ENCODE measurements at places on chromosomes 1 and 21.
A peak's percentile ranks its signal among the peaks of the same experiment; 100 is the strongest.

DNA sequence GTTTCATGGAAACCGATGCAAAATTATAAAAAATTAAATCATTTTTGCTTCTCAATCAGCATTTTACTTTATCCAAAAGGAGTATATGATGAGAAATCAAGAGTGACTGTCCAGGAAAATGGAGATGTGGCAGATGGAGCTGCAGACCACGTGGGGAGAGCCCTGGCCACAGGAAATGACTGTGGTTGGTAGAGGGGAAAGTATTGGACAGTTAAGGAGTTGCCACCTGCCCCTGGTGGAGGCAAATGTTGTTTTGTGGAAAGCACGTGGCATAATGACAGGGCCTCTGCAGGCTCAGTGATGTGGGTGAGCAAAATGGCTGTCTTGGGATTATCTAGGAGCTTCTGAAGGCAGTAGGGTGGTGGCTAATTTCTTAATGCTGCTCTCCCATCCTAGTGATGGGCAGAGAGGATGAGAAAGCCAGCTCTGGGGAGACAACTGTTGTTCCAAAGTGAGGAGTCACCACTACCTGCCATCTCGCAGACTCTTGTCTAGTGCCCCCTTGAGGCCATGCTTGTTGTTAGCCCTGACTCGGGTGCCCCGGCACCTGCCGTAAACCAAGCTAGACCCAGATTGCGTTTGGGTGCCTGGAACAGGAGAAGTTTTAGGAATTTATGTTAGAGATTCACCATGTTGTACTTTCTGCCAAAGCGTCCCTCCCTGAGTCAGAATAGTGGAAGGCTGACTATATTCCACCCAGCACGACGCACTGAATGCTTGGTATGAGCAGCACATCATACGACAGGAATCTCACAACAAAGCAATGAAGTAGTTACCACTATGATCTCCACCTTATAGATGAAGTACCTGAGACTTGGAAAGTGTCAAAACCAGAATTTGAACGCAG, 144.0 kb downstream of the ROR1 start:
- no peak for DNase-seq

DNA sequence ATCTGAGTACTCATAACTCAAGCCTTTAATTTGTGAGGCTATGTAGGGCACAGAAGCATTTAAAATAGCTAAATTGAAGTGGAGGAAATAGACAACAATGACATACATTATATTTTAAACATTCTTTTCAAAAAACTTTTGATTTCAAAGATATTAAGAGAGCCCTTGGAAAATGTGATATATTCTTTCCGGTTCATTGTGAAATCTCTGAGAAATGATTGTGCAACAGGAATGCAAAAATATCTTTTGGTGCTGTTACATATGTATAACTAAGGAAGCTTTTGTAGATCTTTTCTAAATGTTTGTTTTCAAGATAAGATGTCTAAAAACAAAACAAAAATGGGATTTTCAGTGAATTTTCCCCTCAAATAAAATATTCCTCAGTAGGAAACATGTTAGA, 185.2 kb downstream of the LEPR start:
- DNase-seq = no peak

GRCh38 chr1:183630748-183631147, 4.8 kb downstream of the ARPC5 start:
- no peak for DNase-seq

- DNase-seq = no peak
Observed at GRCh38 chr1:203325418-203326091, 20.2 kb downstream of the BTG2 start.

DNA sequence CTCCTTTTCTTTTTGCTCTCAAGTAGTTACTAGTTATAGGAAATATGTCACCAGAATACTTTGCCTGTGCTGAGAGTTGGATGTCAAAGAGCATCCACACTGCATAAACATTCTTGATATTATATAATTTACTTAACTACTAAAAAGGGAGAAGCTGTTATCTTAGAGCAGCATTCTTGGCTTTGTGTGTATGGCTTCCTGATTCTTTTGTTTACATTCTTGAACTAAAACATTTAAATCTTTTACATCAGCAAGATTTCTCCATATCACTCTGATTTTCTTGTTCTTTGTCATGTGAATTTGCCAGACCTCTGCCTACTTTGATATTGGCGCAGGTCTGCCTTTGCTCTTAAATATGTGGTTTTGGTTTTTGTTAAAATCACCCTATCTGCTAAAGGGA, 48.8 kb downstream of the SUCO start:
- DNase-seq = no peak

- no peak for DNase-seq
Observed at GRCh38 chr1:230303069-230303468, 123.1 kb downstream of the PGBD5 start.

GRCh38 chr1:30764939-30765555, 7.5 kb upstream of the LAPTM5 start:
- DNase-seq = no peak

GRCh38 chr1:41653574-41653973, 169.1 kb upstream of the EDN2 start:
- DNase-seq = no peak

DNA sequence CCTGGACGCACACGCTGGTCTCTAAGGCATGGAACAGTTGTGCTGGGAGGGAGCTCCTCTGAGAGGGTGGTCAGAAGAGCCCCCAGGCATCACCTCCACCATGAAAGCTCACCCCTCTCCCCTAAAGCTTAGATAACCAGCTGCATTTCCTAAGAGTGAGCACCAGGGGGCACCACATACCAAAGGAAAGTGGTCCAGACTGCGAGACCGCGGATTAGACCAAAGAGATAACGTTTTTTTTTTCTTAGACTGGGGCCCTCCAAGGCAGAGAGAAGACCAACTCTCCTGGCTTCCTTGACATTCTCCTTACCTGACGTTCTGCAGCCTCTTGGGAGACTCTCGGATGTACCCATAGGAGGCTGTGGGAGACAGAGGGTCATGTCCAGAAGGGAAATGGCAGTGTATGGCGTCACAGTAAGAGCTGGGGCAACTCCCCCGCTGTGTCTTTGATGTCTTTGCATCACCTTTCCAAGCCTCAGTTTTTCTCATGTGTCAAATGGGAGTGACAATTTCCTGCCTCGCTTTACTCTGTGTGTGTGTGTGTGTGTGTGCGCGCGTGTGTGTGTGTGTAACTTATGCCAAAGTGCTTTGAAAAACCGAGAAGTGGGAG, 12.3 kb upstream of the IFNLR1 start:
- peak; percentile 76 for DNase-seq

DNA sequence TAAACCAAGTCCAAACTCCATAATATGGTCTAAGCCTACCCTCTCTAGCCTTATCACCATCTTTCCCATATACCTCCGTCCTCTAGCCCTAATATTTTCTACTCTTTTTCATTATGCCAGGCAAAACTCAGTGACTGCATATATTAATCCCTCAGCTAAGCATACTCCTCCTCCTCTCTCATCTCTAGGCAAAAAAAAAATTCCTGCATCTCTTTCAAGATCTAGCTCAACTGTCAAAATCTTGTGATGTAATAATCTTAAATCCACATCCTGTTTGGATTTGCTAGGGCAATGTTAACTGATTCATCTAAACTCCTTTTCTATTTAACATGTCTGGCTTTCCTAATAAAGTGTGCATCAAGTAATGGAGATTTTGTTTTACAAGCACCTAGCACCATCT, 20.4 kb downstream of the PRPF38A start:
- DNase-seq = no peak

DNA sequence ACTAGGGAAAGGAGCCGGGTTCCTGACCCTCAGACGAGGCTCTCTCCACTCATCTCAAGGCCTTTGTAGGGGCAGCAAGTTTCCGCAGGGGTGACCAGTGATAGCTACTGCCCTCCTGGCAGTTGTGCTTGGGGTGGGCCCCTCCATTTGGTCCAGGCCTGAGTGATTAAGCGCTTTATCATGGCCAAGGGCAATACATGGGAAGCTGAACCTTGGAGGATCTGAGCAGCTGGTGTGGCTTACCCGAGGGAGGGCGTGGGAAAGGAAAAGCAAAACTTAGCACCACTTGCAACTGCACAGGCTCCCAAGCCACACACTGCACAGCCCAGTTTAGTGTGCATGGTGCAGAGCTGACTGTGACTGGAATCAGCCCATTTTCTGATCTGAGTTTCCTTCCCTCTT, 47.8 kb downstream of the GADD45A start:
- DNase-seq = no peak

GRCh38 chr1:37905727-37906126, 41.1 kb downstream of the INPP5B start:
- no peak for DNase-seq

DNA sequence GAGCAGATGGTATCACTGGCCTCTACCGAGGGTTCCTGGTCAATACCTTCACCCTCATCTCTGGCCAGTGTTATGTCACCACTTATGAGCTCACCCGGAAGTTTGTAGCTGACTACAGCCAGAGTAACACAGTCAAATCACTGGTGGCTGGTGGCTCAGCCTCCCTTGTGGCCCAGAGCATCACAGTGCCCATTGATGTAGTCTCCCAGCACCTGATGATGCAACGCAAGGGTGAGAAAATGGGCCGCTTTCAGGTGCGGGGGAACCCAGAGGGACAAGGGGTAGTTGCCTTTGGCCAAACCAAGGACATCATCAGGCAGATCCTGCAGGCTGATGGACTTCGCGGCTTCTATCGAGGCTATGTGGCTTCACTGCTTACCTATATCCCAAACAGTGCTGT, 6.1 kb downstream of the SLC25A44 start:
- no peak for DNase-seq

- no peak for DNase-seq
Observed at GRCh38 chr1:204567071-204567470, 50.9 kb downstream of the MDM4 start.

DNA sequence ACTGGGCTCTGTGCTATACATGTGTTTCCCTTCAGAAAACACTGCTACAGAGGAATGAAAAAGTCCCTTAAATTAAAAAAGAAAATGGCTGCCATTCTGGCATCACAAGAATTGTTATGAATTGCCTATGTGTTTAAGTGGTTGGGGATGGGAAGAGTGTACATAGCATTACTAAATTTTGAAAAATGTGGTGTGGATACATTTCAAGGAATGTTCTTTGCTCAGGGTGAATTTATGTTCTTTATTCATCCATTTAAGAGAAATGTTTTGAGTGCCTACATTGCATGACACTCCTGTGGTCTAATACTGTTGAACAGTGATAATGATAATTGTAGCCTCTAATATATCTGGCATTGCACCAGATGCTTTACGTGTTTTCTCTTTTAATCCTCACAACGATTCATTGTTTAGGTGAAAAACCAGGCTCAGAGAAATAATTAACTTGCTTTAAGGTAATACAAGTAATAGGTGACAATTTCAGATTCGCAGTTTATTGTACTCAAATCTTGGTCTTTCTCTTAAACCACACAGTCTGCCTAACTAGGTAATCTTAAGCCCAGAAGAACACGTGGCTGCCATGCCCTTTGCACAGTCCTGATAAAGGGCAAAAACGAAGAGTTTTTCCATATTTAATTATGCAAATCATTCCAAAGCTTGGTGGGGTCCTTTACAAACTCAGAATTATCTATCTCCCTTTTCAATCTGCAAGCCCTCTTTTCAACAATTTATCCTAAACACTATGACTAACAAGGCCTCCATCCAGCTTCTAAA, 31.5 kb downstream of the DPT start:
- no peak for DNase-seq

GRCh38 chr21:44405948-44406872, 49.1 kb upstream of the LRRC3 start:
- DNase-seq = no peak

DNA sequence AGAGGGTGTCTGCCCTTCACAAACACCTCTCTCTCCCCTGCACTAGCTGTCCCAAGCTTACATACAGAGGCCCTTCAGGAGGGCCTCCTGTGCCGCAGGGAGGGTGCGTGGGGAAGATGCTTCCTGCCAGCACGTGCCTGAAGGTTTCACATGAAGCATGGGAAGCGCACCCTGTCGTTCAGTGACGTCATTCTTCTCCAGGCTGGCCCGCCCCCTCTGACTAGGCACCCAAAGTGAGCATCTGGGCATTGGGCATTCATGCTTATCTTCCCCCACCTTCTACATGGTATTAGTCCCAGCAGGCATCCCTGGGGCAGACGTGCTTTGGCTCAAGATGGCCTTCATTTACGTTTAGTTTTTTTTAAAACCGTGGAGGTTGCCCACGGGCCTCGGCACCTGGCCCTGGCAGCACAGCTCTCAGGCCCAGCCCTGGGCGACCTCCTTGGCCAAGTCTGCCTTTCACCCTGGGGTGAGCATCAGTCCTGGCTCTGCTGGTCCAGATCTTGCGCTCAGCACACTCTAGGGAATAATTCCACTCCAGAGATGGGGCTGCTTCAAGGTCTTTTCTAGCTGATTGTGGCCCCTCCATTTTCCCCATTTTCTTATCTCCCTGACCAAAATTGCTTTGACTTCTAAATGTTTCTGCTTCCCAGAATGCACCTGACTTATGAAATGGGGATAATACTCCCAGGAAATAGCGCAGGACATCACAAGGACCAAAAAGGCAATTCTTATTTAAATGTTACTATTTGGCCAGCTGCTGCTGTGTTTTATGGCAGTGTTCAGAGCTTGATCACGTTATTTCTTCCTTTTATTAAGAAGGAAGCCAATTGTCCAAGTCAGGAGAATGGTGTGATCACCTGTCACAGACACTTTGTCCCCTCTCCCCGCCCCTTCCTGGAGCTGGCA, 6.1 kb downstream of the NPPA start:
- no peak for DNase-seq

DNA sequence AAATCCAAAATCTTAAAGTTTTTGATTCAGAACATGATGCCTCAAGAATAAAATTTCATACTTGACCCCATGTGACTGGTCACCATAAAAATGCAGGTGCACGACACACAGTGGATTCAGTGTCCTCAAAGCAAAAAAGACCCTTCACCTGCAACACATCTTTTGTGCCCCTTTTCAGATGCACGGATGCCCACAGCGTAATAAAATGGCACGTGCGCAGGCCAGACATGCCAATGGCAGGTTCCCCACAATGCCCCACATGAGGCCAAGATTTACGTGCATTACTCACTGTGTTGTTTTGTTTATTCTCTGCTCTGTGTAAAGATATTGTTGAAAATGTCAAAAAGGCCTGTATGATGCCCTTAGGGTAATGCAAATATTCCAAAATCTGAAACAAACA, 9.3 kb downstream of the KCNA10 start:
- no peak for DNase-seq

DNA sequence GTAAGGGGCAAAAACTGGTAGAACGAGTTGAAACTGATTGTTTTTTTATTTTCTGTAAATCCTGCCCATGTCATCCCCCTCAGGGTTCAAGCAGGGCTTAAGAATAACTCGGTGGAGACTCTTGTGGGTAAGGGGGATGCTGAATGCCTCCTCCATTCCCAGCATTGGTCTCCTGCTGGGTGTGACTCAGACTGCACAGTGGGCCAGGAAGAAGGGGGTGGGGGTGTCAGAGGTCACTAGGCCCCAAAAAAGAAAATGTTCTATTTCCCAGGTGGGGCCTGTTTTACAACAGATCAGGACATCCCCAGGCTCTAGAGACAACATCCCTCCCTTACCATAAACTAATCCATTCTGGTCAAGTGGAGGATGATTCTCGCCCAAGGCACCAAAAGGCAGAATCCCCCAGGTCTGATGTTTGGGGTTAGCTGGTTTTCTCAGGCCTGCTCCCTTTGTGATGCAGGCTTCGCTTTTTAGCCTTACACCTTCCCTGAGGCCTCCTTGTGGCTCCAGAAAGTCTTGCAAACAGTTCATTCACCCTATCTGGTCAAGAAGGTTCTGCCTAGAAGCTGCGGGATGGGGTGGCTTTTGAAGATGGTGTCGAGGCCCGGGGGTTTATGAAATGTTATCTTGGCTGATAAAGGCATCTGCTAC, 10.7 kb upstream of the GRHL3 start:
- no peak for DNase-seq

Measured in activated CD4-positive, CD25-positive, alpha-beta regulatory T cell treated with anti-CD3 and anti-CD28 coated beads, Interleukin-2, amount 50 U/mL, for 72 hours (primary cell).